ENCODE measurements at places on chromosomes 6 and 20.
A peak's percentile ranks its signal among the peaks of the same experiment; 100 is the strongest.

DNA sequence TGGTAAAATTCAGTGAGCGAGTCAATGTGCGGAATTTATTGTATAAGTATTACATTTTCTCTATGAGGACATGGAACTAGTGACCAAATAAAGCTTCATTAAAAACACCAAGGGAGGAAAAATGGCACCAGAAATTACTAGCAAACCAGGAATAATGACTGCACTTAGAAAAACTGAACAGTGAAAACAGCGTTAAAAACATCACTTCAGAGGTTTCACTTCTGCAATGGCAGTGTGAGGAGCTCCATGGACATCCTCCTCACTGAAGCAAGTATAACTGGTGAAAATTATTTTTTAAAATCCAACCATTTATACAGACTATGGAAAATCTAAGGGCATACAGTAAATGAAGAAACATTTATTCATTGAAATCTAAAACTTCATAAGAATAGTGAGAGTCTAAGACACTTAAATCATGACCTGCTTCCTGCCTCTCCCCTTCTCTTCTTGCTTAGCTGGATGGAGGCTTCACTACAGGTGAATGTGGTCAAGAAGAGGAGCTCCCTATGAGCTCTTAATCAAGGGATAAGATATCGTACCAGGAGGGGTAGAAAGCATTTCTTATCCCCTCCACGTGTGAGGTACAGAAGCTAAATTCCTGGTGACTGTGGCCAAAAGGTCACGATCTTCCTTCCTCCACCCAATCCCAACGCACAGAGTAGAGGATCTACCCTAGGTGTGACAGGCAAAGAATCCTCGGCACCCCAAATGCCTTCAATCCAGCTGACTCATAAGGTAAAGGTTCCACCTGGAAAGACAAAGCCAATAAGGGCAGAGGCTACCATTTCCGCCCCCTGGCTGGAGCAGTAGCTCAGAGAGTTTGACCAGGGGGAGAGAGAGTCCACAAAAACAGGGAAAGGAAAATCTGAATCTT, 12.3 kb upstream of the ASF1A start:
- no peak for DNase-seq

DNA sequence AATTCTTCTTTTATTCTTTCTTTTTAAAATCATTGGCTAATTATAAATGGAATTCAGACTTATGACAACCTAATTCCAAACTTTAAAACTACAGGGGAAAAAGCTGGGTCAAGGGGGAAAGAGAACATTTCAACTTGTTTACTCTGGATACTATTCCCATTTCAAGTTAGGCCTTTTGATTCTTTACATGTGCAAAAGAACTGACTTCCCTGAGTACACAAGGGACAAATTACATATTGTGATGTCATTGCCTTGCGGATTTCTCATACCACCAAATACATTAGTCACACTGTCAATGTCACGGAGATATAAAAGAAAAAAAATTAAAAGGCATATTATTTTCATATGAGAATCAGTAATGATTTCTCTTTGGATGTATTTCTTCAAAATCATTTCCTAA, 96.5 kb upstream of the TBX18 start:
- no peak for DNase-seq

DNA sequence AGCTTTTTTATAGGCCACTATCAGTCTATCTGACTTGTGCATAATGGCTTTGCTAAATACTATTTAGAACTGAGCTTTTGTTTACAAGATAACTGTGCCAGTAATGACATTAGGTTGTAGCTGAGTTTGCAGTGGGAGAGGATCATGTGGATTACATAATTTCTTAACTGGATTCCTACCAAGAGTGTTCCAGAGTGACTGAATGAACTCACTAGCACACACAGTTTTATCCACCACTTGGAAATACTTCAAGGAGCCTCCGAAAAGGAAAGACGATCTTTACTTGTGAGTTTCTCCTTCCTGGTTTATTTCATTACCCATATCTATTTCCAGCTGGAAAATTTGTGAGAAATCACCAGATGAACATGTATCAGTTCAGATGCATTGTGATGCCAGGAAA, 10.9 kb upstream of the SYNE1 start:
- no peak for DNase-seq

DNA sequence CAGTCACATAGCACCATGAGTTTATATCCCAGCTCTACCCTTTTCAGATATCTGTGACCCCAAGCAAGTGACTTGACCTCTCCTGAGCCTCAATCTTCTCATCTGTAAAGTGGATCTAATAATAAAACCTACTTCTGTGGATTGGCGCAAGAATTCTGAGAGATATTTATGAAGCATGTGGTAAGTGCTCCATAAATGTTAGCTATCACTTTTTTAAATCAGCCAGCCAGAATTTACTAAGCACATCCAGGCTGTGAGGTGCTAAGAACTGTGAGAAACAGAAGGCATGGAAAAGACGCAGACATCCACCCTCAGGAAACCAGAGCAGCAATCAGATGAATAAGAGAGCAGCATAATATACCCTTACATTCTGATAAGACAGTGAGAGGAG, 862 bp downstream of the C20orf96 start:
- DNase-seq, result no peak

DNA sequence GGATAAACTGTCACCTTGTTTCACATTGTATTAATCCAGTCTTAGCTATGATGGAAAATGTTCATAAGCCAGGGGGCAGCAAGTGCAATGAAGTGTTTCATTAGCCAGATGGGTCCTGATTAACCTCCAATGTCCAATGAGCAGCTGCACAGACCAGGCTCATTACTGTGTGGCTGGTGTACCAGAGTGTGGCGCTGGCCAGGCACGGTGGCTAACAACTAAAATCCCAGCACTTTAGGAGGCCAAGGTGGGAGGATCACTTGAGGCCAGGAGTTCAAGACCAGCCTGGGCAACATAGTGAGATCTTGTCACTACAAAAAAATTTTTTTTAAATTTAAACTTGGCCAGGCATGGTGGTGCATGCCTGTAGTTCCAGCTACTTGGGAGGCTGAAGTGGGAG, 201.7 kb upstream of the FOXQ1 start:
- DNase-seq, result no peak

GRCh38 chr20:19875376-19876221, 117.5 kb downstream of the RIN2 start:
- no peak for DNase-seq

- no peak for DNase-seq
These were observed 1.1 kb upstream of the PRSS35 start for GRCh38 chr6:83511266-83511665.

- no peak for DNase-seq
These were observed 1.2 kb downstream of the LAMA5 start for GRCh38 chr20:62365814-62366369.

DNA sequence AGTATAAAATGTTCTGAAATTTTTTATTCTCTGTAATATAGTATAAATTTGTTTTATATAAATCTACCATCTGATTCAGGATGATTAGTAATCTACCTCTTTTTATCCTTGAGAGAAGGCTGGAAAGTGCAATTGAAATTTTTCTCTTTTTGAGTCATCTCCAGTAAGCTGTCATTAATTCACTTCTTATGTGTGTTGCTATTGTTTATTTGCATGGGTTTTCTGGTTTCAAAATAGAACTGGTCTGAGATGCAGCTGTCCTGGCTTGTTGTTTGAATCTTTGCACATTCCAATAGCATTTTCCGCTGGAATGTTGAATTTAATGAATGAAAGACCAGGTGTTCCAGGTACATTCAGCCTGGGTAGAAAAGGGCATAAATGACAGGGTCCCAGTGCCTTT, 24.3 kb upstream of the TAB2 start:
- DNase-seq, result no peak

- no peak for DNase-seq
These were observed 51.7 kb downstream of the MYH7B start for GRCh38 chr20:35007413-35007812.

GRCh38 chr6:169081248-169081647, 172.4 kb downstream of the THBS2 start:
- no peak for DNase-seq

- DNase-seq, result no peak
These were observed 102.8 kb downstream of the DACT2 start for GRCh38 chr6:168216751-168217191.

DNA sequence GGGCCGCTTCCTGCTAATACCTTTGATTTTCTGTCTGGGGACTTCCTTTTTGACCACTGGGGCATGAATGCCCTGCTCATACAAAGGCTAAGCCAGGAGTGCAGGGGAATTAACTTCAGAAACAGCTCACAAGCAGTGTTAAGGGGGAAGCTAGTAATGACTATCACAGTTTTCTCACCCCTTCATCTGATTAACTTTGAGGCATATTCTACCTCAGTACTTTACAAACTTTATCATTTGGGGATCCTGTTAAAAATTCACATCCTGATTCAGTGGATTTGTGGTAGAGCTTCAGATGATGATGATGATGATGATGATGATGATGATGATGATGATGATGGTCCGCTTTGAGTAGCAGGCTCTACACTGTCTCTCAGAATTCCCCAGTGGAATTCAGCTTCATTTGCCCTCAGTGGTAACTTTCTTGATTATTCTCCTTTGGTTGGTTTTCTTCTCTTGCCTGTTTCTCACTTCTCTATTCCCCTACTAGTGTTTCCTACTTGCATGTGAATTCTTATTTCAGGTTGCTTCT, 78.4 kb upstream of the TMEM170B start:
- DNase-seq, result no peak

- DNase-seq, result no peak
These were observed 32.6 kb upstream of the TBC1D7 start for GRCh38 chr6:13360671-13361540.

GRCh38 chr6:27478141-27478705, 5.3 kb upstream of the ZNF184 start:
- DNase-seq, result no peak

DNA sequence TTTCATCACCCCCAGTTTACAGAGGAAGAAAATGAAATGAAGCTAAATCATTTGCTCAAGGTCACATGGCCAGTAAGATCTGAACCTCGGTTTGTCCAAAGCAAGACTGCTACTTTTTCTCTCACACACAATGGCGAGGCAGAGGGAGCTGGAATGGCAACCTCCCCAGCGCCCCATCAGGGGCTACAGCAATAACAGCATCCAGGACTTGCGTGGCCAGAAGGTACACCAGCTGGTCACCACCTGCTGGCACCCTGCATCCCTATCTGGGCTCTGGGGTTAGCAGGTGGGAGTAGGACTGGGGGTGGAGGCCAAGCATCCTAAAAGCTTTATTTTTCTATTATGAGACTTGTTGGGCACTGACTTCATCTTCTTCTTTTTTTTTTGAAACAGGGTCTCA, 41.3 kb downstream of the TTI1 start:
- DNase-seq, result no peak

- DNase-seq, result no peak
These were observed 170.2 kb downstream of the MTFR2 start for GRCh38 chr6:136079701-136080565.

DNA sequence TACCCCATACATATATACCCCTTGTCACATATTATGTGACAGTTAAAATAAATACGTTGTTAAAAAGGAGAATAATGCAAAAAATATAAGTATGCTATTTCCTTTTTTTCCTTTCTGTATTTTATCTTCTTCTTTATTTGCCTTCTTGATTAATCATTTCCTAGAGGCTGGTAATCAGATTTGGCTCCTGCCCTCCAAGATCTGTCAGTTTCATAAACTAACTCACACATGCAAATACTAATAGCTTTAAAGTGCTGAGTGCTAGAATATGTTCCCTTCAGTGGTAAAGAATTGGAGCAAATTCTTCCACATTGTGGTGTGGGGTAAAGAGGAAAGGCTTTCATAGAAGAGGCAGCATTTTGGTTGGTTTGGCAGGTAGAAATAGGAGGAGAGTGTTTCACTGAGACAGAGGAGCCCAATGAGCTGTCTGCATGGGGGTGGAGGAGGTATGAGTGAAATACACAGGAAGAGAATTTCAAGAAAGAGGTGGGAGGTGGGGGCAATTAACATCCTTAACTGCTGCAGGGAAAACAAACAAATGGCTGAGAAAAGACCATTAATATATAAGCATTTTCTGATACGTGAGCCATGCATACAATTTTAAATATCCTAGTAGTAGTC, 523.9 kb downstream of the BMP2 start:
- DNase-seq, result no peak

- no peak for DNase-seq
These were observed 96.7 kb downstream of the MAP3K7 start for GRCh38 chr6:90490030-90490716.

DNA sequence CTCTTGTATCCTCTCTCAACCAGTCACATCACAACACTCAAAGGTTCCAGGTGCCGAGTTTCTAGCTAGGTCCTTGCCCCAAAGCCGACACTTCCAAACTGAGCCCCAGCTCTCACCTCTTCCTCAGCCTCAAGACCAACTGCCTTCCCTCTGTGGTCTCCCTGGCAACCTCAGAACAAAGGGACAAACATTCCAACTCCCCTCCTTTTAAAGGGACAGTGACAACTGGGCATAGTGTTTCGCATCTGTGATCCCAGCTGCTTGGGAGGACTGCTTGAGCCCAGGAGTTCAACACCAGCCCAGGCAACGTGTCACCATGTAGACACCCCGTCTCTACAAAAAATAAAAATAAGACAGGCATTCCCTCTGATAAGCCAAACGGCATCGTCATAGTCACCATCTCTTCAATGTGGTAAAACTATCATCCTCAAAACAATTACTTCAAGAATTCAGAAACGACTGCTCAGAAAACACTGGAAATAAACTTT, 11.3 kb downstream of the DIDO1 start:
- peak; percentile 55 for DNase-seq

DNA sequence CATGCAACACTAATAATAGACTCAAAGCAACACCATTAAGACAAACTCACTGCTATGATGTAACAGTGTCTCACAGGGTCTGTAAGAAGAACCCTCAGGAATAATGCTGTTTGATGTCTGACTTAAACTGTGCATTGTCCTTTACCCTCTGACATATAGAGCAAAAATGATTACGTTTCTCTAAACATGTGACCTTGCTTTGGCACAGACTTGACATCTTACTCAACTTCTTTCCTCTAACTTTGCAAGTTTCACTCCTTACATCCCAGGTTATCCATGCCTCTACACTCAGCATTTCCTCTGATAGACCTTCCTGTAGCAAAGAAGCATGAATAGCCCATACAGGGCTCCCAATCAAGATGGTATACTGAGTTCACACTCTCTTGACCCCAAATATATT, 252.7 kb downstream of the UST start:
- no peak for DNase-seq

DNA sequence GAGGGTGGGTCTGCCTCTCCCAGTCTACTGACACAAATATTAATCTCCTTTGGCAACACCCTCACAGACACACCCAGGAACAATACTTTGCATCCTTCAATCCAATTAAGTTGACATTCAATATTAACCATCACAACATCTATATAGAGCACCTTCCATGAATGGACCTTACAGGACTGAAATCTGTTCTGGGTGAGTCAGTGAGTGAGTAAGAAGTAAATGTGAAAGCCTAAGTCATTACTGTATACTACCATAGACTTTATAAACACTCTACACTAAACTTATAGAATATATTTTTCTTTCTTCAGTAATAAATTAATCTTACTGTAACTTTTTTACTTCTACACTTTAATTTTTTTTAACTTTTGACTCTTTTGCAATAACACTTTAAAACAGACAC, 993.8 kb upstream of the MAP3K7 start:
- no peak for DNase-seq

Data from left kidney (tissue), 8 donors.